Parietal lobe (tissue), 2 donors: ENCODE measurements at places on chromosomes 2 and 18. TPM values are rescaled to one million over a fixed set of nuclear protein-coding genes. Genes with fewer than 3 reads are reported as not detected.

The REG3A gene
- not detected for total RNA-seq

The NEU4 gene
- 0.63 TPM for total RNA-seq

The SEMA4C gene
- 56.3 TPM for total RNA-seq

The ELOA2 gene
- not detected for total RNA-seq

The FASTKD1 gene
- 77.6 TPM for total RNA-seq

The MAPK4 gene
- 23.8 TPM for total RNA-seq

The PKDCC gene
- total RNA-seq: 30.0 TPM

The CHRNA1 gene
- total RNA-seq: not detected

The CYTIP gene
- total RNA-seq: 2.5 TPM

The IKZF2 gene
- total RNA-seq: 19.7 TPM

The LYG1 gene
- 1.6 TPM for total RNA-seq

The MRPS5 gene
- 71.4 TPM for total RNA-seq

The CFC1 gene
- total RNA-seq: not detected

The C2orf74 gene
- 2.5 TPM for total RNA-seq

The DES gene
- total RNA-seq: not detected

The UGT1A8 gene
- not detected for total RNA-seq

The ELMOD3 gene
- 26.9 TPM for total RNA-seq
